Heart right ventricle (tissue), 16 donors: ENCODE measurements at places on chromosomes 16 and 17. TPM values are rescaled to one million over a fixed set of nuclear protein-coding genes. Genes with fewer than 3 reads are reported as not detected.

Gene METTL9
- 55.4 TPM for total RNA-seq

Gene DYNLRB2
- total RNA-seq: 0.69 TPM

Gene ZG16
- not detected for total RNA-seq

Gene CACNG1
- total RNA-seq: not detected

DNA sequence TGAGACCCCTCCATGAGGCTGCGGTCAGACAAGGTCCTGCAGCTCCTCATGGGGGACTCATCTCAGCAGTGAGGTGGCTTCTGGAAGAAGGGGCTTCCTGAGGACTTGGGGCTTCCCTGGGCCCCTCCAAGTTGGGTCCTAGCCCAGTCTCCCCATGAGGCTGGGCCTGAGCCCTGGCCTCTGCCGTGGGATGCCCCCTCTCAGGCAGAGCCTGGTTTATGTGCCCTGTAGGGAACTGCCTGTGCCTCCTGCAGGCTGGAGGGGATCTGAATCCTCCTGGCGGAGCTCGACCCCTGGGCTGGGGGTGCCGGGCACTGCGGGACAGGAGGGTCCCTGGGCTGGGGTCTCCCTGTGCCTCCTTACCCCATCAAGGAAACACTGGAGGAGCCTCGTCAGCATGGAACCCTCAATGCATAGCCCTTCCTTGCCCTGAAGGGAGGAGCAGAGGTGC is 45.8 kb downstream of the TNFRSF13B start:
- no peak for DNase-seq
- no peaks in the 10 kb centered on the region for H3K27me3 ChIP-seq
- no peaks in the 10 kb centered on the region for H3K36me3 ChIP-seq
- H3K4me1 ChIP-seq: no peaks in the 10 kb centered on the region
- H3K4me3 ChIP-seq: no peak overlapping the region

DNA sequence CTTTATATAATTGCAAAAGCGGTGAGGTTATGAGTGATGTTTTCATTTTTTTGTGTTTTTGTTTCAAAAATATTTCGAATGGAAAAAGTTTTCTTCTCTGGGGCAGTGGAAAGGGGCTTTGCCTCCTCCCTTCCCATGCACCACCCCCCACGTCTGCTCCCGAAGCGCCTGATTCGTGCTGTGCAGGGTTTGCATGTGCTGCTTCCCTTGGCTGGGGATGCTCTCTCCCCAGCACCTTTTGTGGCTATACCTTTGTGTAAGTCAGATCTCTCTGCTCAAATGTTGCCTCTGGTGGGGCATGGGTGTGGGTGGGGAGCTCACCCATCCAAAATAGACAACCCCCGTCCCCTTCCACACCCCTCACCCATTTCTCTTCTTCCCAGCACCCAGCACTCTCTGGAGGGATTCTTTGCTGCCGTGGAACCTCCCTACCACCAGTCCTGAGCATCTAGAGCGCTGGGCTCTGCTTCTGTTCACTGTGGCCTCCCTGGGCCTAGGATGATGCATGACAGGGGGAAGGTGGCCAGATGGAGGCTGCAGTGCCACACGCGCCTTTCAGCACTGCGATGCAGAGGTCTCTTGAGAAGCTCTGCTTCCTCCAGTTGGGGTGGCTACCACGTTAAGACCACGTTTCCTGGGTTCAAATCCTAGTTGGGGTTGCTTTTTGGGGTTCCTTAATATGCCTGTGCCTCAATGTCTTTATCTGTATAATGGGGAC is 71.2 kb downstream of the IRF8 start:
- no peak for DNase-seq
- H3K36me3 ChIP-seq: no peaks in the 10 kb centered on the region
- peaks cover 25% of the 10 kb centered on the region for H3K27me3 ChIP-seq
- H3K27ac ChIP-seq: no peak overlapping the region

GRCh38 chr16:2229632-2230250 is 6.3 kb downstream of the E4F1 start:
- H3K36me3 ChIP-seq: peaks cover 27% of the 10 kb centered on the region
- H3K4me3 ChIP-seq: no peak overlapping the region
- no peaks in the 10 kb centered on the region for H3K27me3 ChIP-seq

GRCh38 chr16:11370084-11370931 is 25.0 kb downstream of the RMI2 start:
- H3K27me3 ChIP-seq: no peaks in the 10 kb centered on the region
- H3K4me1 ChIP-seq: no peaks in the 10 kb centered on the region
- DNase-seq: no peak

DNA sequence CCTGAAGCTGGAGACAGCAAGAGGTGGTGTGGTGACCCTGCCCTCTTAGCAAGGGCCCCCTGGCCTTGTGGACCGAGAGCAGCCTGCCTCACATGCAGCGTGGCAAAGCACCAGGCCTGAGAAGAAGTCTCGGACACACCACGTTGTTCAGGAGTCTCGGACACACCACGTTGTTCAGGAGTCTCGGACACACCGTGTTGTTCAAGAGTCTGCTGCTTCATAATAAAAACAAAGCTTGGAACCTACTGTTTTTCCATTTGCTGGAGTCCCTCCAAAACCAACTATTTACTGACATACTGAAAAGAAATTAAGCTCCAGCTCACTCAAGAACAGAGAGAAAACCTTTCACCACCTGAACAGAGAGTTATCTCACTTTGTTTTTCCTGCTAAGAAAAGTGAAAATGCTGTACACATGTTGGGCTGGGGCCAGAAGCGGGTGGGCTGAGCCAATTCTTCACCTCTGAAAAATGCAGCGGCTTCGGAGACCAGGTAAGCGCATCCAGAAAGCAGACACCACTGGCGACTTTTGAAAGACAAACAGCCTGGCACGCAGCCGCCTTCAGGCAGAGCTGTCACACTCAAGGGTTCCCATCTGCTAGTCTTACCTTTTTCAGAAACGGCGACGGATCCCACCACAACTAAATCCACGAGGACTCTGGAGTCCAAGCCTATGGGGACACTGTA is 8.9 kb downstream of the MTHFSD start:
- H3K27me3 ChIP-seq: no peaks in the 10 kb centered on the region
- H3K4me3 ChIP-seq: no peak overlapping the region
- no peak overlapping the region for H3K27ac ChIP-seq
- H3K36me3 ChIP-seq: peaks cover 4% of the 10 kb centered on the region
- H3K4me1 ChIP-seq: no peaks in the 10 kb centered on the region

DNA sequence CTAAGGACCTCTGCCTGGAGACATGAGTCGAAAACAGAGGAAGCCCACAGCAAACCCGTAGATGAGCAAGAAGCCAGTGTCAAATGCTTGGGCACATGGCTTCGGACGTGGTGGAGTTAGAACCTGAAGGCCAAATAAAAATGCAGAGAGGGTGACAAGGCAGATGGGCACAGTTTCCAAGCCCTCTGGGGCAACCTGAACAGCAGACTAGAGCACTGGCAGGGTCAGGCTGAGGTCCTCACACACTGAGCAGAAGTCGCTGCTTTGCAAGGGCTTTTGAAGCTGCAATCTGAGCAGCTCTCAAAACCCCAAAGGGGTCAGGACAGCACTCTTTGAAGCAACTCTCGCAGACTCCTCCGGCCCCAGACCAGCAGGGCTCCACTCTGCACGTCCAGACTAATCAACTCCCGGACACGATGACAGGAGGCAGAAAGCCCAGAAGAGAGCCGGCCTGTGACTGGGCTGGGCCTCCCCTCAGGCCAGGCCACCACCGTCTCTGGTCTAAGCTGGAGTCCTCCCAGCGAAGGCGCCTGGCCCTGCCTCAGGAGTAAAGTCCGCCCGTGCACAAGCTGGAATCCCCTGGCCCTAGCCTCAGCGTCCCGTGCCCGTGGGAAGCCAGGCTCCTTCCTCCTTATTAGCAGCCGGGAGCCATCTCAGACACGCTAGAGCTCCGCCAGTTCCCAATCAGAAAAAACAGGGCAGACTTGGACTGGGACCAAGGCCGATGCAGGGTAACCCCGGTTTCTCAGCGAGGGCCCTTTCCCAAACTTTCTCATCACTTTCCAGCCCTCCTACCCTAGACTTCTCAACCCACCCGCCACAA is 924 bp downstream of the SMARCD2 start:
- H3K4me3 ChIP-seq: peak overlapping the region; percentile 90
- peaks cover 48% of the 10 kb centered on the region for H3K4me1 ChIP-seq
- peaks cover 13% of the 10 kb centered on the region for H3K36me3 ChIP-seq

DNA sequence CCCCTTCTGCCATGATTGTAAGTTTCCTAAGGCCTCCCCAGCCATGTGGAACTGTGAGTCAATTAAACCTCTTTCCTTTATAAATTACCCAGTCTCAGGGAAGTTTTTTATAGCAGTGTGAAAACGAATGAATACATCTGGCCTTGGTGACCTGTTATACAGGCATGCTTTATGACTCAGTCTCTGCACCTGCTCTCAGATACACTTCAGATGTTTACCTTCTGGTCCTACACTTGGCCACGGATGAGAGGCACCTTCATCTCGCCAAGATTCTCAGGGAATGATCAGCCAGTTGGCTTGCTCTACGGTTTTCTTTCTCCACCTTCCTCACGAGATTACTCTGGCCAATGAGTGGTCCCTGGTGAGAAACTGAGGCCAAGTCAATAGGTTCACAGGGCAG is 304.7 kb downstream of the CA10 start:
- H3K4me3 ChIP-seq: no peak overlapping the region
- no peaks in the 10 kb centered on the region for H3K27me3 ChIP-seq
- no peak overlapping the region for H3K27ac ChIP-seq

GRCh38 chr16:58481931-58482330 is 18.0 kb upstream of the NDRG4 start:
- DNase-seq: no peak
- H3K27ac ChIP-seq: no peak overlapping the region
- H3K36me3 ChIP-seq: no peaks in the 10 kb centered on the region
- H3K27me3 ChIP-seq: no peaks in the 10 kb centered on the region
- H3K4me1 ChIP-seq: peaks cover 57% of the 10 kb centered on the region

GRCh38 chr16:69311533-69312387 is 610 bp downstream of the VPS4A start:
- peak overlapping the region; percentile 93 for H3K27ac ChIP-seq
- H3K36me3 ChIP-seq: peaks cover 14% of the 10 kb centered on the region
- H3K27me3 ChIP-seq: no peaks in the 10 kb centered on the region
- H3K4me3 ChIP-seq: peak overlapping the region; percentile 99
- peaks cover 32% of the 10 kb centered on the region for H3K4me1 ChIP-seq

DNA sequence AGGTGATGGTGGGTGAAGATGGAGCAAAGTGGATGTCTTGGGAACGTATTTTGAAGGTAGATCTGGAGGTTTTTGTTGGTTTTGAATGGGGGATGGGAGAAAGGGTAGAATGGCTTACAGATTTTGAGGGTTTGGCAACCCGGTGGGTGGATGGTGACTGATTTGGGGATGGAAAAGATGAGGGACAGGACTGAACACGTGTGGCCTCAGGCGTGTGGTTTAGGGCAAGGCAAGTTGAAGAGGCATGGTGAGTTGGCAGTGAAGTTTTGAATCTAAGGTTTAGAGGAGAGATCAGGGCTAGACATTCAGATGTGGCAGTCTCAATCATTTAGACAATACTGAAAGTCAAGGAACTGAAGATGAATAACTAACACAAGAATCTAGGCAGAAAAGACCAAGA is 5.0 kb upstream of the DCTPP1 start:
- no peaks in the 10 kb centered on the region for H3K27me3 ChIP-seq
- no peak for DNase-seq
- H3K36me3 ChIP-seq: no peaks in the 10 kb centered on the region
- H3K4me3 ChIP-seq: no peak overlapping the region
- H3K4me1 ChIP-seq: peaks cover 6% of the 10 kb centered on the region
- H3K27ac ChIP-seq: no peak overlapping the region

DNA sequence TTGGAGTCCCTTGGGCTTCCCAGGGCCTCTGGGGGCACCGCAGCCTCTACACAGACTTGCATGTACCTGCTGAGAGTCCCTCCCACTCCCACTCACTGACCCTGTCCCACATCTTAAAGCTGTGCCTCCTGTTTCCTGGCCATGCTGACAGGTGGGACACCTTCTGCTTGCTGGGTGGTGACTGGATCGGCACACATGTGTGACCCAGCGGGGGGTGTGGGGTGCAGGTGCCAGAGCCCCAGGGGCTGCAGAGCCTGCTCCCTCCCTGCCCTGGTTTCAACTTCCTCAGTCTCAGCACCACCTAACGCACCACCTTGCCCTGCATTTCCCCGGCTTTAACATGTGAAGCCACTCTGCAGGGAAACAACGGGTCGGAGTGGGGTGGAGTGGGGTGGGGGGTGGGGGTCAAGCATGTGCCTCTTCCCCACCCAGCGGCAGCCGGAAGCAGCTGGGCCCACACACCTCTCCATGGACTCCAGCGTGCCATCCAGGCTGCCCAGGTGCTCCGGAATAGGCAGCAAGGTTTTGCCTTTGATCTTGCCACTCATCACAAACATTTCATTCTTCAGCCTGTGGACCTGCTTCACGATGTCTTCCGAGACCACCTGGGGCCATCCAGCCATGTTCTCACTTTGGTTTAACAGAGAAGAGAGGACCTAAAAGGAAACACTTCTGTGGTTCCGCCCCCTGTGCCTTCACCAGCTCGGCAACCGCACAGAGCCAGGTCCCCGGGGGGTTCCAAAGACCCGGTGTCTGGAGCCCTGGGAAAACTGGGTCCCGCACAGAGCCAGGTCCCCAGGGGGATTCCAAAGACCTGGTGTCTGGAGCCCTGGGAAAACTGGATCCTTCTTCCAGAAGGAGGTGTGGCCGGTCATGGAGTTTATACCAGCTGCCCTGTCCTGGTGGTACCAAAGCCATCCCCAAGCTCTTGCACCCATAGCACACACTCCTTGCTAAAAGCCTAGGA is 4.7 kb downstream of the DNAH17 start:
- H3K27ac ChIP-seq: no peak overlapping the region
- H3K36me3 ChIP-seq: no peaks in the 10 kb centered on the region
- H3K4me3 ChIP-seq: no peak overlapping the region
- peaks cover 10% of the 10 kb centered on the region for H3K27me3 ChIP-seq

DNA sequence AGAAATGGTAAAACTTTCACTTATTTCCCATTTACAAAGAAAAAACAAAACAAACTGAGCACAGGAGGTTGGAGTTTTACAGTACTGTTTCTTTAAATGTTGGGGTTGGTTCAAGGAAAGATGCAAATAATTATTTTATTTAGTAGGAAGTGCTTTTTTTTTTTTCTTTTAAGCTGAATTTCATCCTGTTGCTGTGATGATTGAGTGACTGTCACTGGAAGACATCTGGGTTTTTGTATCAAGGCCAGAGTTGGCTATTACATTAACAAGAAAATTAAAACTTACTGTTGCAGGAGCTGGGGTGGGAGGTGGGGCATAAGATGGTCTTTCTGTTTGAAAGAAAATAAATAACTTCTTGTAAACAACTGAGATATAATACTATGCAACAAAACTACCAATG is 2.3 kb downstream of the SMARCE1 start:
- DNase-seq: no peak
- no peak overlapping the region for H3K4me3 ChIP-seq
- peaks cover 31% of the 10 kb centered on the region for H3K36me3 ChIP-seq
- H3K27ac ChIP-seq: no peak overlapping the region
- H3K27me3 ChIP-seq: no peaks in the 10 kb centered on the region

GRCh38 chr16:1049113-1049975 is 23.2 kb upstream of the SSTR5 start:
- no peak for DNase-seq
- H3K27me3 ChIP-seq: peaks cover 4% of the 10 kb centered on the region
- H3K27ac ChIP-seq: no peak overlapping the region
- no peaks in the 10 kb centered on the region for H3K36me3 ChIP-seq
- peaks cover 5% of the 10 kb centered on the region for H3K4me1 ChIP-seq

DNA sequence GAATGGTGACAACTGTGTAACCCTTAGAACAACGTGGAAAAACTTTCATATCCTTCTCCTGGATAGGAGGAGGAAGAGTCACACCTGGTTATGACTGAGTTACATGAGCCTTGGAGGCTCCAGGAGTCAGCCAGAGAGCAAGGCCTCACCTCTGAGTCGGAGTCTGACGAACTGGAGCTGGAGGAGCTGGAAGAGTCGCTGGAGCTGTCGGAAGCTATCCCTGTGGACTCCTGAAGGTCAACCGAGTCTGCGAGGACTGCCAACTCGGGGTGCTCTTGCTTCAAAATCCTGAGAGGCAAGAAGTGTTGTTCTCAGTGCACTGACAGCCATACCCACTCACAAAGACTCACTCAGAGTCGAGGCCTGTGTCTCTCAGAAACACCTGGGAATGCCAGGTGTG is 6.2 kb downstream of the JMJD6 start:
- H3K4me1 ChIP-seq: peaks cover 73% of the 10 kb centered on the region
- no peak overlapping the region for H3K4me3 ChIP-seq
- H3K27ac ChIP-seq: peak overlapping the region; percentile 46
- peaks cover 100% of the 10 kb centered on the region for H3K36me3 ChIP-seq
- DNase-seq: no peak
